Activated naive CD4-positive, alpha-beta T cell (primary cell): ENCODE measurements at places on chromosomes 1 and 21.
A peak's percentile ranks its signal among the peaks of the same experiment; 100 is the strongest.

- no peak for DNase-seq
Measured at GRCh38 chr1:36253161-36253862, 29.1 kb downstream of the THRAP3 start.

- no peak for DNase-seq
Measured at GRCh38 chr1:227215863-227216510, 102.3 kb downstream of the CDC42BPA start.

DNA sequence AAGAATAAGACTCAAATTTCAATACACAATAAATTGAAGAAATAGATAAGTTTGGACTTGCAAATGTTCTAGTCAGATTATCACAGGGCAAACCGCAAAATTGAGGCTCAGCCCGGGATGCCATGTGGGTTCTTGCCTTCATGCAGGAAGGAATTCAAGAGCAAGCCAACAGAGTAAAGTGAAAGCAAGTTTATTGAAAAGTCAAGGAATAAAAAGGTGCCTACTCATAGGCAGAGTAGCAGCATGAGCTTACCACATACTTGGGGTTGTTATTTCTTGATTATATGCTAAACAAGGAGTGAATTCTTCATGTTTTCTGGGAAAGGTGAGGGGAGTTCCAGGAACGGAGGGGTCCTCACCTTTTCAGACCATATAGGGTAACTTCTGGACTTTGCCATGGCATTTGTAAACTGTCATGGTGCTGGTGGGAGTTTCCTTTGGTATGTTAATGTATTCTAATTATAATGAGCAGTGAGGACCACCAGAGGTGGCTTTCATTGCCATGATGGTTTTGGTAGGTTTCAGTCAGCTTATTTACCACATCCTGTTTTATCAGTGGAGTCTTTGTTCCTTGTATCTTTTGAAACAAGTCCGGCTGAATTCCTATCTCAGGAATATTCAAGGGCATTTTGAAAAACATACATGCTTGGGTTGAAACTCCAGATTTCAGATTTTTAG is 2.0 kb upstream of the OR2AK2 start:
- DNase-seq, result no peak

DNA sequence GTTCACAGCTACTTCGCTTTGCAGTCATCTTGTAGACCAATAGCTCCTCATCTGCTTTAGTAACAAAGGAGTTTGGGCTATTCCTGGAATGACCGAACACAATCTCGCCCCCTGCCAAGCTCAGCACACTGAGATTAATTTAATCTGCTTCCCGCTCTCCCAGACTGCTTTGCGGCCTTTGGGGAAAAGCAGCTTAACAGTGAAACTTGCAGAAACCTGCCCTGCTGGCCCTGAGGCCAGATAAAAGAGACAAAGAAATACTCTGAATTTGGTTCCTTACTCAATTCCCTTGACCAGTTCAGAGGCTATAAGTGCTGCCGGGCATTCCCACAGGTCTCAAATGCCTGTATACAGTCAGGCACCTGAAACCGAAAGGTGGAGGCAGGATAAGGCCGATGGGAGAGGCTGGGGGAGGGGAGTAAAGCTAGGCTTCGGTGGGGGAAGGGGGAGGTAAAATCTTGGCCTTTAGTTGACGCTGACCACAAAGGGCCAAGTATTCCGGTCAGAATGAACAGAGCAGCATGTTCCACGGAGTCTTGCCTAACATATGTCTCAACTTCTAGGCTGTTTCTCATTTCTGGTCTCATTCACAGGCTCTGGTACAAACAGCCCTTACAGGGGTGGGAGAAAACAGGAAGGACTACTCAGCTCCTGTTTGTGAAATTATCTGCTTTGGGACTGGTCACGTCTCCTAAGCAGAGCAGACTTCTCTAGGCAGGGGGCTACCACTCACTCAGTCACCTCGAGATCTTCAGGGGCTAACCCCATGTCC is 17.7 kb upstream of the A3GALT2 start:
- no peak for DNase-seq

DNA sequence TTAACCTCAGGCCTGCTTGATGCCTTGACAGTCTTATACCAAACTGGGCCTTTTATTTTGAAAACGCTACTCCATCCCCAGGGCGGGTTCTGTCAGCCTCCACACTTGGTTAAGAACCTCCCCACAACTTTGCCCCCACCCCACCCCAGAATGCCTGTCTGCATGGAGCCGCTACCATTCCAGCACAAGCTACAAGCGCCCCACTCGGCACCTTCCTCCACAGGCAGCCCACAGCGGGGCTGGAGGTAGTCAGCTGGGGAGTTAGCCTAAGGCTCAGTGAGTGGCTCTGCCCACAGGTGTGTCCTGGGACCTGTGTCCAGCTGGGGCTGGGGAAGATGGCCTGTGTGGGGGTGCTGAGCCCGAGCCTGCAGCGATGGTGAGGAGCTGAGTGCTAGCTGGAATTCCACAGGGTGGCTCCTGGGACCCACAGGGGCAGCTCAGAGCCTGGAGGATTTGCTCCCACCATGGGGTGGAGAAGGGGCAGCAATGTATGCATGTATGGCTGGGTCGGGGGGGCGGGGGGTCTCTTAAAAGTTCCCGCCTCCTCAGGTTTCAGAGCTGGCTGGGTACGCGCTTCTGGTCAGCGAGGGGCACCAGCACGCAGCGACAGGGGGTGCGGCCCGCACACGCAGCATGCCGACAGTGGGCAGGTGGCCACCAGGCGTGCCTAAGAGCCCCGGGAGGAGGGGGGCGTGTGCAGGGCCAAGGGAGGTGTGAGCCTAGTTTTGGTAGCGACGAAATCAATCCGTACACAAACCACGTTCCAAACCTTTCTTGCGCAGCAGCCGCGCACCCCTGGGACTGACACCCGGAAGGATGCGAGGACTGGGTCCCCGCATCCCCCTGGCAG is 917 bp downstream of the ETNK2 start:
- DNase-seq, result no peak

- DNase-seq, result no peak
Measured at GRCh38 chr1:11455967-11456570, 22.9 kb upstream of the DISP3 start.

- DNase-seq, result no peak
Measured at GRCh38 chr1:3237570-3237969, 168.6 kb downstream of the PRDM16 start.

GRCh38 chr1:206479183-206480125 is 9.2 kb downstream of the IKBKE start:
- peak; percentile 28 for DNase-seq

DNA sequence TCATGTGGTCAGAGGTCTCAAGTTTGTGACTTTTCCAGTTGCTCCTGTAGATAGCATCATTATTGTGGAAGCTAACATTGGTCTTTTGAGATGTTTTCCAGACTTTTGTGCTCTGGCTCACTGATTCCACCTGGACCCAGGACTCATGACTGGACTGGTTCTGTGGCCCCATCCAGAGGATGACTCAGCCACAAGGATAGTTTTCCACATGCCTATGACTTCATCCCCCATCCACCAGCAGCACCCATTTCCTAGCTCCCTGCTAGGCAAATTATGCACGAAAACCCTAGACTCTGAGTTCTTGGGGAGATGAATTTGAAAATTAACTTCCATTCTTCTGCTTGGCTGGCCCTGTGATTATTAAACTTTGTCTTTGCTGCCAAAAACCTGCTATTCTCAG is 949.3 kb downstream of the MRPL39 start:
- no peak for DNase-seq

- DNase-seq, result no peak
Measured at GRCh38 chr1:173415905-173416450, 61.2 kb upstream of the PRDX6 start.

GRCh38 chr1:218646288-218646687 is 301.2 kb downstream of the TGFB2 start:
- no peak for DNase-seq

DNA sequence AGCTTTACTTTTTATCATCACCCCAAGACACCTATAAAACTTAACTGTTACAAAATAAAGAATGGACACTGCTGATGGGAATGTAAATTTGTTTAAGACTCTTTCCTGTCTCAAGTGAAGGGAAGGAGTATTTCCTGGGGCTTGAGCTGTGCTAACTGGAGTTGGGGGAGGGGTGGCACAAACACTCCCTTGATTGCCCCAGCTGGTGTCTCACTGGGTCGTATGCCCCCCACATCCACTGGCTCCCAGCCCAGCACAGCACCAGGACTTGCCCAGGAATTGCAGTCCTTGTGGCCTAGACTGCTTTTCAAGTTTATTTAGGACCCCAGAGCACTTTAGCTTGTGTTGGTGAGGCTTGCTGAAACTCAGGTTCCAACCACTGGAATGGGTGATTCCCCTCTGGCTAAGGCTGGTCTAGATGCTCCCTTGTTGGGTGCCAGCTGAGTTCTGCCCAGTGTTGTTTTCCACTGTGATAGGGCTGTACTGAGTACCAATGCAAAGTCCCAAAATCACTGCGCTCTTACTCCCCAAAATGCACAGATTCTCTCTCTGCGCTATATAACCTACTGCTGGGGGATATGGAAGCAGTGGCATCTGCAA is 49.1 kb upstream of the DR1 start:
- no peak for DNase-seq

DNA sequence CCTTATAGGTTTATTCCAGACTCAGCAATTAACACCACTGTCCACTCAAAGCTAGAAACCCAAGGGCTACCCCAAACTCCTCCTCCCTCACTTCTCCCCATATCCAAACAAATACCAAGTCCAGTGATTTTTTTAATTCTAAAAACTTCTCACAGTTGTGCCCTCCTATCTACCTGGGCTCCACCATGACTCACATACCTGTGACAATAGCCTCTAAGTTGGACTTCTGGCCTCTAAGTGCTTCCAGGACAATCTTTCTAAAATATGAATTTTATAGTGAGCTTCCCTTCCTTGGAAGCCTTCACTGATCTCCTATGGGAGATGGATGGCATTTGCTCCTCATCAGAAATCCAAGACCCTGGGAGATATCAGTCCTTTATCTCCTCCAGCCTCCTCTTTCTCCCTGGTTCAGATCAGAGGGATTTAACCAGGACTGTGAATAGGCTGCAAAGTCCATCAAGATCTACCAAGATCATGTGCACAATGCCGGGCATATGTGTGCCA is 219.3 kb downstream of the TOMM20 start:
- DNase-seq, result no peak

- DNase-seq, result no peak
Measured at GRCh38 chr1:54652168-54652567, 10.6 kb downstream of the MROH7 start.

GRCh38 chr1:11362547-11363021 is 89.6 kb downstream of the UBIAD1 start:
- DNase-seq, result no peak

DNA sequence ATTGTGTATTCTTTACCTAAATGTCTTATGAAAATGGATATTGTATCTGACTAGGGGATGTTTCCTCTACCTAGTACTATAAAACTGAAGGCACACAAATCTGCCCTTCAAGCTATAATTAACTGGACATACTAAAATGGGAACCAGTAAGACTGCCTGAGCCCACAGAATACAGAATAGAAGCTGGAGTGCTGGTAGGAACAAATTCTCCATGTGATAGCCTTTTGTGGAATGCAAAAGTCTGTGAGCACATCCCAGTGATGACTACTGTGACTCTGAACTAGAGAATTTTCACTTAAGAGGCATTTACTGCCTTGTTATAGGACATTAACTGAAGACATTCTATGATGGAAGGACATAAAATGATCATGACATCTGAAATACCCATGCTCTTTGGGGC is 30.3 kb downstream of the KIFAP3 start:
- no peak for DNase-seq

GRCh38 chr1:236155841-236156503 is 13.6 kb downstream of the GPR137B start:
- no peak for DNase-seq

- no peak for DNase-seq
Measured at GRCh38 chr1:6098303-6099215, 52.9 kb downstream of the KCNAB2 start.

GRCh38 chr1:93846992-93847810 is 31.8 kb downstream of the DNTTIP2 start:
- peak; percentile 84 for DNase-seq

- DNase-seq, result no peak
Measured at GRCh38 chr1:12206238-12206637, 23.6 kb upstream of the VPS13D start.
